Activated T-helper 1 cell treated with anti-CD3 and anti-CD28 coated beads, Interleukin-12 subunit alpha, Interleukin-12 subunit beta, Interleukin-2, Interleukin-4 antibody, amounts not matched to agents 30 ng/mL and 10 ng/mL and 1 ng/mL, durations not matched to agents 14 hours and 24 hours and 36 hours (primary cell): ENCODE measurements at places on chromosomes 12 and 14.

- DNase-seq = no peak
Observed at GRCh38 chr14:23370221-23370620, 2.4 kb upstream of the IL25 start.

DNA sequence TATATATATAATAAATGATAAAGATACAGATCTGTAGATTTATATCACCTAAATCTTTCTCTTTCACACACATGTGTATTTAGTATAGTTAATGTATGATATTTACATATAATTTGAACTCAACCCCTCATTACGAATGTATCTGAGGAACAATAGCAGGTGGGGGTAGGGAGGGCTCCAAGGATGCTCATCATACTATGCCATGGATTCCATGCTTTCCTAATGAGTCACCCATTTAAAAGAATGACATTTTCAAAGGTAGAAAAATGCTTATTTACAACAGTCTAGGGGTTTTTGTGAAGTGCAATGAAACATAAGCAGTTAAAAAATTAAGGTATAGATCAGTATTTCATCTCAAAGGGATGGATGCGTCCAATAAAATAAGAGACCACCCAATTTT is 181.6 kb downstream of the SOX5 start:
- no peak for DNase-seq

GRCh38 chr12:17192721-17193120 is 586.8 kb upstream of the LMO3 start:
- no peak for DNase-seq

GRCh38 chr12:1801303-1801975 is 18.9 kb upstream of the LRTM2 start:
- DNase-seq = no peak

- DNase-seq = no peak
Observed at GRCh38 chr12:22700106-22700505, 75.1 kb downstream of the ETNK1 start.

DNA sequence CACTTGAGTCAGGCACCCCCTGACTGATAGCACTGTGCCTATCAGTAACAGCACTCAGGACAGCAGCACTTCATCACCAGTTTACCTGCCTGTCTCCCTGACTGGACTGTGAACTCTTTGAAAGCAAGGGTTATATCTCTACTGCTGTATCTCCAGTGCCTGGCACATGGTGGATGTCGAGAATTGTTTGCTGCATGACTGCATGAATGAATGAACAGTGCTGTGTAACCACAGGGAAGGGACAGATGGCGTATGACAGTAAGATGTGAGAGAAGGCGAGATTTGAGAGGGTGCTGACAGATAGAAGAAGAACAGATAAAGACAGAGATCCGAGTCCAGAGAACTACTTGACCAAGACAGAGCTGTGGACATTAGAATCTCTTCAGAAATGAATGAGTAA is 29.7 kb downstream of the BRAP start:
- DNase-seq = no peak

DNA sequence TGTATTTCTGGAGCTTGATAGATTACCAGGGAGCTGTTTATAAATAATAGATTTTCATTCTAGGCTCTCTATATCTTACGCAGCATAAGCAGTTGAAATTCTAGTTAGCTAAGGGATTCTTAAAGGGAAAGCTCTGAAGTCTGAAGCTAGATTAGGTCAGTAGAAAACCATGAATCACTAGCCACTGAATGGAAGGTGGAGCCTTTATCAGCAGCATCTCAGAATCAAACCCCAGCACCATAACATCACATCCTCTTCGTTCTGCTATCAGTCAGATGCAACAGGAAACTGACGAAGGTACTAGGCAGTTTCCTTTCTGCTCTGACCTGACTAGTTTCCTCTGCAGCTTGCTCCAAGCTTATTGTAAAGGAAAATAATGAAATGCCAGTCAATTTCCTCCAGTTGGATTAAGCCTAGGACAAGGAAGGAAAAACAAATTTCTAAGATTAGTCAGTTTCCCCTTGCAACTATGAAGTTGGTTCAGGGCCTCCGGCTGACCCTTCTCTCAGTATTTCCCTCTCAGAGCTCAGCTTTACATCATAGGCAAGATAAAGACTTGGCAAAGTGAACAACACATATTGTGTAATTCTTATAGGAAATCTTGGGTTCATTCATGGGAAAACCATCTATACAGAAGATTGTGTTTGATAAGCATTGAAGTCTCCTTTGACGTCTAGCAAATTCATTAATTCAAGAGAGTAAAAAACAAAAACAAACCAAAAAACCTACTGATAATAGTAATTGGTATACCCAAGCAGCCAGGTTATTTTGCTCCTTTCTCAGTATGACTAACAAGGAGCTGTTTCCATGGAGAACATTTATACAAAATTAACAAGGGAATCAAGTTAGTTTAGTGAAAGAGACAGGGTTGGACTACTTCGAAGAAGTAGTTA is 43.4 kb upstream of the CFAP54 start:
- DNase-seq = peak; percentile 70

- peak; percentile 37 for DNase-seq
Observed at GRCh38 chr12:54404061-54405004, 14.7 kb downstream of the ITGA5 start.

GRCh38 chr12:122659579-122659978 is 43.6 kb downstream of the HCAR2 start:
- DNase-seq = no peak

DNA sequence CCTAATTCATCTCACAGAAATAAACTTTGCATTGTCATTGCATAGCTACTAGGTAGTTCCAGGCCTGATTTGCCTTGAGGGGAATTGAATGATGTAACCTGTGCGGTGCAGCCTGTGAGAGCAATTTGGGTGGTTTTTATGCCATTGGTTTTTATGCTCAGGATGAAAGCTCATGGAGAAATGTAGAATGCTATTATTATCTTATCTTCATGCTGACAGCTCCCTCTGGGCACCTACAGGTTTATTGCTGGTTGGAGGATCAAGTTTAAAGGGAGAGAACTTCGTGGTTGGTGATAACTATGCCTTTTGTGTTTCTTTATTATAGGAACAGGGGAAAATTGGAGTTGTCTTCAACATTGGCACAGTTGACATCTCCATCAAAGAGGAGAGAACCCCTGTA is 547.9 kb downstream of the DIO2 start:
- DNase-seq = no peak

DNA sequence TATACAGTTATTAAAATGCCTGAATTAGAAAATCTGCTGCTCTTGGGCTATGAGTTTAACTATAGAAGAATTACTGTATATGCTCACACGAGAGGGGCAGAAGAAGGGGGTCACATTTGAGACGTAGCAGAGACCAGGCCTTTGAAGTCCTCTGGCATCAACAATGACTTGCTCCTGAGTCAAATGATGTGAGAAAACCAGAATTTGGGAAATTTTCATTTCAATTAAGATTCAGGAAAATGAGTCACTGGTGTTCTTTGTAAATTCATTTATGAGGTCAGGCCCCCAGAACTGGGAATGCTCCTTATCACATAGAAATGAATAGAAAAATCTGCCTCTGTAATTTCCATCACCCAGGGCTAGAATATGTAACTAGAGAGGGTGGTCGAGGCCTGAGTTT is 92.9 kb downstream of the APAF1 start:
- no peak for DNase-seq

- DNase-seq = no peak
Observed at GRCh38 chr12:129687731-129688130, 216.1 kb downstream of the TMEM132D start.

DNA sequence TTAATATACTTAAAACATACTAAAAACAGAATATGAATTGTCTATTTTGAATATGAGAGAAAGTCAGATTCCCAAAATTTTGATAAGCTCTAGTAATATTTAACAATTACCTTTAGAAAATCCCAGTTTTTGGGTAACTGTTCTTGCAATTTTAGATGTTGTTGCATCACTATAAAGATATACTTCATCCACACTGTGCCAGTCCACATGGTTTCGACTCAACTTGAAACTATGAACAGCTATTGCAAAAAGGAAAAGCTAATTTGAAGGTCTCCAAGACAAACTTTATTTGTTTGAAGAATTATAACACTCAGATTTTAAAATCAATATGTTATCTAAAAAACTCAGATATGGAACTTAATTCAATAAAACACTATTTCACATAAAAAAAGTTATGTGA is 59.9 kb downstream of the DDHD1 start:
- DNase-seq = no peak

GRCh38 chr12:107564946-107565345 is 120.7 kb upstream of the PWP1 start:
- no peak for DNase-seq

GRCh38 chr12:4261655-4262054 is 11.9 kb upstream of the CCND2 start:
- DNase-seq = no peak

DNA sequence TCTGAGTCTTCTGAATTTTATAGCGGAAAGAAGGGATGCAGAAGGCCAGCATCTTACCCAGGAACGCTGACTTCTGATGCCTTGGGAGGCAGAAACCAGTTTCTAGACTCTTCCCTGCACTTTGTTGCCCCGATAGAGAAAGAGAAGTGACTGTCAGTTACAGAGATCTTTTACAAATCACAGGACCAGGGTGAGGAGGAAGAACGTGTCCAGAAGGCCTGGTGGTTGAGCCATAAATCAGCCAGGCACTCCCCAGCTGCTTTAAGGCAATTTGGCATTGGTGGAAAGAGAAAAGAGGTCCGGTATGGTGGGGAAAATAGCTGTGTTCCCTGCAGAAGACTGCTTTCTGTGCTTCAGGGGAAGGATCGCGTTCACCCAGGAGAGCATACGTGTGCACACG is 88.7 kb upstream of the KCNA1 start:
- no peak for DNase-seq

DNA sequence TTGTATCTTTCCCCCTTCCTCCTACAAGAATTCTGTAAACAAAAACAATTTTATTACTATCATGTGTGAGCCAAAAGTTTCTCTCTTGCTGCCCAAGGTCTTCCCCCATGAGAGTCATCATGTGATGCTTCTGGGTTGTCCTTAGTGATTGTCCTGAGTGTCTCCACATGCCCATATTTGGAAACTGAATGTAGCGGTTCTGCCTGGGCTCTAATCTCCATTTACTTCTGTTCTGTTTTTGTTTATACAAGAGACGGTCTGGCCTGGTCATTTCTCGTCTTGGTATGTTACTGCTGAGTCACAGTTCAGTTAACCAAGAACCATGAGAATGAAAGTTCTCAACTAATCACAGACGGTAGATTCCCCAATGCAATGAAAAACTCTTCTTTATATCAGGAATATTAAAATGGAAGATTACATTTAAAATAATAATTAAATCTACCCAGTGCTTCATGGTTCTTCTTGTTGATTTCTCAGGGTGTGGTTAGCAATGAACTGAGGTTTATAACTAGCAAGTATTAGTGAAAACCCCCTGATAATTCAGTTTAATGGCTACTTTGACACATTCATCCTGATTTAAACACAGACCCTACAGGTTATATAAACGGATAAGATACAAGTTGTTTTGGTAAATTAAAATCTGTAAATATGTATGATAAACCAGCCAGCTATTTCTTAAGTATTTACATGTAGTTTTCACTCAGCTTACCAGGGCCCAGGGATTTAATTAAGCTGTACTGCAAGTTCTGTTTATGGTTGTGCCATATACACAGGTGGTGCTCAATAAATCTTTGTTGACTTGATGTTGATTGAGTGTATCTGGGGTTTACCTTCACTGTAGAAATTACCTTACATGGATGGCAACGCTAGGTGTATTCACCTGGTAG is 81.1 kb downstream of the PELI2 start:
- DNase-seq = no peak

- DNase-seq = no peak
Observed at GRCh38 chr14:101878822-101879528, 85.4 kb upstream of the DYNC1H1 start.

DNA sequence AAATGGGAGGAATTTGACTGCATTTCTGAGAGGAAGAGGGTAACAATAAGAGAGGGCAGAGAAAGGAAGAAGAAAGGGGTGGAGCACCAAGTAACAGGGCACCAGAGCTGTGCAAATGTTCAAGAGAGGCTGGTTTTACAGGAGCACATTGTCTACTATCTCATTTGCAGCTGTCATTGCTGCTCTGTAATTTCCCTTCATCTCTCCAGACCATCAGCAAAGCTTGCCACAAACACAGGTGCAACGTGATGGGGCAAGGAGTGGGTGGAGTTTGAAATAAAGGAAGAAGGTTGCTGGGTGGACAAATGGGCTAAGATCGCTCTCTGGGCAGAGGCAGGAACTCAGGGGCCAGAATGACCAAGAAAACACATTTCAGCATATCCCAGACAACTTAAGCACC is 47.9 kb upstream of the PLEKHG6 start:
- DNase-seq = no peak

- no peak for DNase-seq
Observed at GRCh38 chr12:101855976-101856375, 21.4 kb upstream of the DRAM1 start.

DNA sequence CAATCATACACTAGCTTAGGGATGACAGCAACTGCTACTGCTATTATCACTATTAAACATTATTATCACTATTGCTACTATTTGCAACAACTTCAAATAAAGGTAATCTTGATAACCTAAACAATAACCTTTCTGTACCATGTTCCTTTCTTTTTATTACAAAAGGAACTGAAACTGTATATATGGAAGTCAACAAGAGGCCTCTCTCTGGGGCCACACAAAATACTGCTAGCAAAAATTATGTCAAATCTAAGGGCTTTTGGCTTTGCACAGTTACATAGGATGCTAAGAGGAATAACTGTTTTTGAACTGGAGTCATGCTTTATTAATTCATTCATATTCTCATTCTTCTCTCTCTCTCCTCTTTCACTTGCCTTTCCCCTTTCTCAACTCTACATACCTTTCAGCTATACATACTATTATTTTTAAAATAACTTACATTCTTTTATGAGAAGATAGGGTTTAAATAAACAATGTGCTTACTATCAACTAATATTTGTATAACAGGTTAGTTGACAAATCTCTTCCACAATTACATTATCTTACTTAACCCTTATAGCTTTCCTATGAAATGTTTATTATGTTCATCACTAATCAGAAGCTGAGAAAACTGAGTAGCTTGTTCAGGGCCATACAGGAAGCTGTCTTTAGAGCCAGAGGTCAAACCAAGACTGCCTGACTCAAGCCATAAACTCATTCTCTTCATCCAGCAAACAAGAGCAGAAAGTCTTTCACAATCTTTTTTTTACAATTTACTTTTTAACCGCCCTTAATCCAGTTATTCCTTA is 25.7 kb downstream of the SPTSSA start:
- no peak for DNase-seq

DNA sequence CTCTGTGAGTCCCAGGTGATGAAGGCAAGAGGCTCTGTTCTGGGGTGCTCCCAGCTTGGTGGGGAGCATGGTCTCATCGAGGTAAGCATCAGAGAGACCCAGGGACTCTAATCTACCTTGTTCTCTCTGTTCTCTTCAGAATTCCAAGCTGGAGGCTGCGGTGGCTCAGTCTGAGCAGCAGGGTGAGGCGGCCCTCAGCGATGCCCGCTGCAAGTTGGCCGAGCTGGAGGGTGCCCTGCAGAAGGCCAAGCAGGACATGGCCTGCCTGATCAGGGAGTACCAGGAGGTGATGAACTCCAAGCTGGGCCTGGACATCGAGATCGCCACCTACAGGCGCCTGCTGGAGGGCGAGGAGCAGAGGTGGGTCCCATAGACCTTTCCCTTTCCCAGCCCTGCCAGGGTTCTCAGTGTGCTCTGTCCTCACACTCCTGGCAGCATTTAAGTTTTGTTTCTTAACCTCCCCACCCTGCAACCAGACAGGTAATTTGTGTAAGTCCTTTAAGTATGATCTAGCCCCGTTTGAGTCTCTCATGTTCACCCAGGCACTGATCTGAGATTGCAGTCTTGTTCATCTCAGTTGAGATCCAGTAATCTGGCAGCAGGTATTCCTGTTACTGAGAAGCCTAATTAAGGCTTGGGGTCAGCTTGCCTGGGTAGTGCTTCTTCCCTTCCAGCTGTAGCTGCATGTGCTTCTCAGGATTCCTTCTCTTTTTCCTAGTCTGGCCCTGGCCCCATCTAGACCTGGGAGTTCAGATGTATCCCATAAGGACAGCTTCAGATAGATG is 14.8 kb upstream of the KRT81 start:
- DNase-seq = no peak
